Activated CD8-positive, alpha-beta T cell treated with anti-CD3 and anti-CD28 coated beads for 36 hours (primary cell): ENCODE measurements at places on chromosomes 2 and 18.

- DNase-seq: peak; percentile 33
Observed at GRCh38 chr2:64207573-64207972, 63.4 kb upstream of the PELI1 start.

- no peak for DNase-seq
Observed at GRCh38 chr2:9657083-9657482, 26.3 kb upstream of the YWHAQ start.

DNA sequence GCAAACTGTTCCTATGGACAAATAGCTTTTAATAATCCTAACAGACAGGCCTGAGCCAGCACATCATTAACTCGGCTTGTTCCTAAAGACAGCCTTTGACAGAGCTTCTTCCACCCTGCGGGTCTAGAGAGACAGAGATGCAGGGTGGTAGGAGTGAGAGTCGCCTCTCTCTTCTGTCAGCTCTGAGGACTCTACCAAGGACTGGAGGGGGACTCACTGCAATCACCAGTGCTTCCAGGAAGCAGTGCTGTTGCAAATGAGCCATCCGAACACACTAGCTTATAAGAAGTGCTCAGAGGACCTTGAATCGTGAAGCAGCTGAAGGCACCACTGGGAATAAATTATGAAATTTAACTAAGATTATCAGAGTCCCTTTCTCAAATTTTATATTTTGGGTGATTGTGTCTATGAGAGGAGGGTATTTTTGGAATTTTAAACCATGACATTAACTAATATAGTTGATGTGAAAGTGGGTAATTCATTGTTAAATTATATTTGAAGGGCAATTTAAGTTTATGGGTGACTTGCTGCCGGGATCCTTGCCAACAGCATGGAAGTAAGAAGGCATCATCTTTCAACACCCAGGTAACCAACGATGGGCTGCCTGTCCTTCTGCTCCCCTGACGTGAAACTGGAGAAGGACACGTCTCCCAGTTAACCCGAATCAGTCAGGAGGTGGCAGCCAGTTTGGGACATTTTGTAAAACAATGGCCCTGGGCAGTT lies 43.6 kb upstream of the PXDN start:
- no peak for DNase-seq

- DNase-seq: no peak
Observed at GRCh38 chr2:16223841-16224177, 283.5 kb downstream of the MYCN start.

- DNase-seq: no peak
Observed at GRCh38 chr2:134540990-134541389, 177.8 kb downstream of the TMEM163 start.

DNA sequence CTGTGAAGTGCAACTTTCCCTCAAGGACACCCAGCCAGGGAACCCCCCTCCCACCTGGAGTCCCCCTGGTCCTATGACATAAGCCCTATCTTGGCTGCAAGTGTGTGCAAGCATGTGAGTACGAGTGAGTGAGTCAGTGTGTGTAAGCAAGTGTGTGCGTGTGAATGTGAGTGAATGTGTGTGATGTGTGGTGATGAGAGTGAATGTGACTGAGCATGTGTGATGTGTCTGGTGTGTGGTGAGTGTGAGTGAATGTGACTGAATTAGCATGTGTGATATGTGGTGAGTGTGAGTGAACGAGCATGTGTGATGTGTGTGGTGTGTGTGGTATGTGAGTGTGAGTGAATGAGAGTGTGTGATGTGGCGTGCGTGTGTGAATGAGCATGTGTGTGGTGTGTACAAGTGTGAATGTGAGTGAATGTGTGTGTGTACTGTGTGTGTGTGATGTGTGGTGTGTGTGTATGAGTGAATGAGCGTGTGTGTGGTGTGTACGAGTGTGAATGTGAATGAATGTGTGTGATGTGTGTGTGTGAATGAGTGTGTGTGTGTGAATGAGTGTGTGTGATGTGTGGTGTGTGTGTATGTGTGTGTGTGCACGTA lies 68.8 kb upstream of the SMAD7 start:
- no peak for DNase-seq

- peak; percentile 58 for DNase-seq
Observed at GRCh38 chr2:112995346-112995920, 9.8 kb upstream of the IL36A start.

GRCh38 chr2:203590496-203590895 lies 55.4 kb upstream of the RAPH1 start:
- no peak for DNase-seq

- peak; percentile 17 for DNase-seq
Observed at GRCh38 chr2:44975571-44976450, 33.4 kb downstream of the SIX2 start.

DNA sequence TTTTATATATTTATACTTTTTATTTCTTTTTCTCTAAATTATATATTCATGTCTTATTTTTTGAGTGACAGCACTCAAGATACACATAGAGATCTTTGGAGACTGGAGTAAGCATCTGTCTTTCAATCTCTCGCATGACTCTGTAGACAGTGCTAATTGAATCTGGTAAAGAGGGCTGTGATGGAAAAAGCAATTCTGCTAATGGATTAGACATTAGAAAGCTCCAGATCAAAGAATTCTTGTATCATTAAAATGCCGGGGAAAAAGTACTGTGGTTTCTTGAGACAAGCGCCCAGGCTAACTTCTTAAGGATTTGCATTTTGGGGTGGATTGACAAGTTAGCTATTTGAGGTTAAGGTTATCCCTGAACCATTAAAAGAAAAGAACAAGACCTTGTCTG lies 383.1 kb upstream of the TNP1 start:
- DNase-seq: no peak

DNA sequence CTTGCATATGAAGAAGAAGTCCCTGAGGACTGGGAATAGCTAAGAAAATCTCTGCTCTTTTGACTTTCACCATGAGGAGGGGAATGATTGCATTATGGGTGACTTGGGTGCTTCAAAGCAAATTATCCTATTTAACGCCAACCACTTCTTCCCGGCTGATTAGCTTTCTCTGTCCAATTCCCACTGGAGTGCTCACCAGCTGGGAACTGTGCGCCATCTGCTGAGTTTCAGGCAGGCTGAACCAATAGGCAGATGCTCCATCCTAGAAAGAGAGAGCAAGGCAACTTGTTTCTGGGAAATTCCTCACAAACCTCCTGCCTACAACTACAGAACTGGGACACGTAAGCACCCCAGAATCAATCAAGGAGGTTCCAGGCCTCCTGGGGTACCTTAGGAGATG lies 49.4 kb downstream of the POLE4 start:
- no peak for DNase-seq

DNA sequence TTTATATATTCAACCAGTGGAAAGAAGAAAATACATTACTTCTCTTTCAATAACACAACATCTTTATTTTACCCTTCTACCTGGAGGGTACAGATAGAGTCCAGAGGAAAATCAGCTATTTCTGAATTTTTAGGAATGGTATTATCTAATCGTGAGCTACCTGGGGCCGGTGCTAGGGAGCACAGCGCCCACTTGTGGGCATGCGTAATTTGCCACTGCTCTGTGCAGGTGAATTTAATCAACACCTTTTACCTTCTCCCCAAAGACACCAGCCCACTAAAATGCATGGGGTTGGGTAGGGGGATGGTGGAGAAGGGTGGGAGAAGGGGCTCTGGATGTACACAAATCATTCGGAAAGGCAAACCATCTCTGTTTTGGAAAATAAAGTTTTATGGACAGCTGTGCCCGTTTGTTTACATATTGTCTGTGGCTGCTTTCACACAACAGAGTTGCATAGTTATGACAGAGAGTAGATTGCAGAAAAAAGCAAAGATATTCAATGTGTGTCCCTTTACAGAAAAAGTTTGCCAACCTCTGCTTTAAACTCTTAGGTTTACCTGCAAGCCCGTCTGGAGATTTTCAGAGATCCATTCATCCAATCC lies 51.5 kb upstream of the DCC start:
- peak; percentile 46 for DNase-seq

- no peak for DNase-seq
Observed at GRCh38 chr2:235827585-235827992, 333.7 kb downstream of the AGAP1 start.

- no peak for DNase-seq
Observed at GRCh38 chr2:239361311-239361642, 39.5 kb downstream of the HDAC4 start.

DNA sequence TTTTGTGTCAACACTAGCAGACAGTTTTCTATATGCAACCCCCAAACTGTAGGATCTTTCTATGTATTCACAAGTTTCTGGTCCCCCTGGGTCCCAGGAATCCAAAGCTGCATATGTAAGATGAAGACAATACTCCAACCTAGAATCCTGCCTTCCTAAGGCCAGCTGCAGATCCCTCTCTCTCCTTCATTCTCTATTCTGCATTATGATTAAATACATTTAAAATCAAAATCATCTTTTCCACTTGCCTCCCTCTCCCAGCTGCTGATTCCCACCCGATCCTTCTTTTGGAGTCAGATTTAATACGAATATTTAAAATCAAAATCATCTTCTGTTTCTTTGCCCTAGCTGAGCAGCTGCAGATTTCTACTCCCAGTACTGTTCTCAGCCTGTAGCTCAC lies 783.0 kb upstream of the ZEB2 start:
- DNase-seq: no peak

DNA sequence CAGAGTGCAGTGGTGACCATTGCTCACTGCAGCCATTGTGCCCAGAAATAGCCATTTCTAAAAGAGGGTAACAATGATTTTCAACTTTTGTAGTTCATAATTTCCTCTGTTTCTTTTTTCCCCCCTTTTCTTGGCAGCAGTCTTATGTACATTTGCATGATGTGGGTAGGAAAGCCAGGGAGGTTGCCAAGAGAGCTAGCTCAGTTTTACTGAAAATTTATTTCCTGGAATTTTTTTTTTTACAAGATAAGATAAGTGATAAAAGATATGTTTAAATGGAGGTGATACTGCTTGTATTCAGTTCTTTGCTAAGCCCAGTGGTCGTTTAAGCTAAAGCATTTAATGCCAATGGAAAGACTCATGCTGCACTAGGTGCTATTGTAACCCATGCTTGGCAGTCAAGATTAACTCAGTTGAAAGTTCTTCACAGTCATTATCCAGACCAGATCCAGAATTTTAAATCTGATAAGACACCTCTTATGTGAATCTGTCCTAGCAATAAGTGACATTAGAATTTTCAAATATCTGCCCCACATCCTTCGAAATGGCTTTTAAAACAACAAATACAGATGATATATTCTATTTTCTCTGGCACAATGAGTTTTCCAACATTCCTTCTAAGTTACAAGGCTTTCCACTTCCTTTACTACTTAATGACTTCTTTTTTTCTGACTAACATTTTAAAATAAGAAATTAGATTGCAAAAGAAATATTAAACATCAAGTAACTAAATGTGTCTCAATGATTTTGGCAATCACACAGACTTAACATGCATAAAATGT lies 4.4 kb upstream of the ATP8B1 start:
- no peak for DNase-seq

GRCh38 chr2:74137651-74138599 lies 9.8 kb downstream of the BOLA3 start:
- DNase-seq: no peak

GRCh38 chr2:118706371-118706770 lies 141.1 kb downstream of the EN1 start:
- DNase-seq: no peak

- DNase-seq: no peak
Observed at GRCh38 chr18:9766076-9766481, 58.0 kb downstream of the RAB31 start.

GRCh38 chr18:5456577-5457461 lies 87.0 kb downstream of the EPB41L3 start:
- DNase-seq: no peak

- DNase-seq: no peak
Observed at GRCh38 chr2:110828330-110828729, 96.0 kb downstream of the ACOXL start.

- DNase-seq: no peak
Observed at GRCh38 chr2:55581874-55582547, 35.4 kb downstream of the PPP4R3B start.

GRCh38 chr2:108926561-108927380 lies 62.2 kb downstream of the EDAR start:
- no peak for DNase-seq

DNA sequence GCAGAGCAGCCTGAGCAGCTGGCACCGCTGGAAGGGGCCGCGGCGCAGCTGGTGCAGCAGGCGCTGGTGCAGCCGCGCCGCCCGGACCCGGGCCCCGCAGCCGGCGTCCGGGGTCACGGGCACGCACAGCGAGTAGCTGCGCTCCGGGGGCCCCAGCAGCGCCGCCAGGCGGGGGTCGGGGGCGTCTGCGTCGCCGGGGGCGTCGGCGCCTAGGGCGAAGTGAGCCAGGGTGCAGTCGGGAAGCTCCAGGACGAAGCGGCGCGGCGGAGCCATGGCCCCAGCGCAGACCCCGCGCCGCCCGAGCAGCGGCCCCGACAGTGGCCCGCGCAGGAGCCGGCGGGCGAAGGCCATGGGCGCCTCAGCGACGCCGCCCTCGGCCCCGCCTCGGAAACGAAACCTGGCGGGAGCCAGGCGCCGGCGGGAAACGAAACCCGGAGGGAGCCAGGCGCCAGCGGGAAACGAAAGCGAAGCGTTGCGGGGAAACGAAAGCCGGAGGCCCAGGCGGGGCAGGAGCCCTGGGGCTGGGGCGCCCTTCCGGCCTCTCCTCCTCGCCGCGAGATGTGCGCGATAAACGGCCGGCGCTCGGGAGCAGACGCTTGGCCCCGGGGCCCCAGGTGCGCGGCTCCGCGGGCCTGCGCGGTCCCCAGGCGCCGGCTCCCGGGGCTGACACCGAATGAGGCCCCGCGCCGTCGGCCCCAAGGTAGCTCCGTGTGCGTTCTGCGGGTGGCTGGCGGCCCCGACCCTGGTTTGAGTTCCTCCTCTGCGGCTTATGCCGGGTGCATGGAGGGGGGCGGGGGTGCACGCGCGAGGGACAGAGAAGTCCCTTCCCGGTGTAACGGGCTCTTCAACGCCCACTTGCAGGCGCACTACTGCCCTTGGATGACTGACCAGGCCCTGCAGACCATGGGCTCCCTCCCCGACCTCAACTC lies at the start of gene CMPK2:
Gene CMPK2 (minus strand): TSS at position 562 of the 929 bp plus-strand sequence. CDS start 211 bp downstream, at position 351.
- peak; percentile 80 for DNase-seq

DNA sequence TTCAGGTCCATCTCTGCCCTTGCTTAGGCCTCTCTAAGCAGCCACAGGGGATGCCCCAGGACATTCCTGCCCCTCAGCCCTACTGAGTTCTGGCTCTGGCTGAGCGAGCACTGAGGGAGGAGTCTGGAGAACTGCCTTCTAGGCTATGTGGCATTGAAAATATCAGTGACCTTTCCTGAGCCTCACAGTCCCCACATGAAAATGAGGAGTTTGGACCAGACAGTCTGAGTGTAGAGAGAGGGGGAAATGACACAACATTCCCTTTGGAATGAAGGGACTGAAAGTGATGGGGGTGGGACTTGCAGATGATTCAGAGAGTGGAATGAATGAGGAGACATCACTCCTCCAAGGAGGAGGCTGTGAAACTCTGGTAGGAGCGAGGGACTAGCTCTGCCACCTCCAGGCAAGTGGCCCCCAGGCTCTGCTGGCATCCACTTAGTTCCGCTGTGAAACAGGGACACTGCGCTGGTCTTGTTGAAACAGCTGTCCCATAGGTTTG lies 8.0 kb downstream of the TNS1 start:
- no peak for DNase-seq

DNA sequence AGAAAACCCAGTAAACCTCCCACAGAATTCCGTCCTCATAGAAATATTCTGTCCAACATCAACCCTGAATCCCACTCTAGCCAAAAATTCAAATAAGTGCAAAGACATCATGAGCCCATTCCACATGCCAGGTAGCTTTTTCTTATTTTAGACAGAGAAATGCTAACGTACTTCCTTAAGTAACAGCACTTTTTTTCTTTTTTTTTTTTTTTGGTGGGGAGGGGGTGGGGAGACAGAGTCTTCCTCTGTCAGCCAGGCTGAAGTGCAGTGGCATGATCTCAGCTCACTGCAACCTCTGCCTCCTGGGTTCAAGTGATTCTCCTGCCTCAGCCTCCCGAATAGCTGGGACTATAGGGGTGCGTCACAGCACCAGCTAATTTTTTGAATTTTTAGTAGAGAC lies 45.5 kb downstream of the ANKRD44 start:
- DNase-seq: no peak
